Activated CD4-positive, alpha-beta T cell treated with anti-CD3 and anti-CD28 coated beads, Interleukin-2, amount 10 ng/mL, durations not matched to agents 24 days and 14 days (primary cell): ENCODE measurements at places on chromosomes 2 and 18.

- no peak for DNase-seq
Observed at GRCh38 chr18:42872838-42873237, 242.6 kb downstream of the RIT2 start.

GRCh38 chr2:112622528-112622849, 23.2 kb upstream of the SLC20A1 start:
- DNase-seq: no peak

DNA sequence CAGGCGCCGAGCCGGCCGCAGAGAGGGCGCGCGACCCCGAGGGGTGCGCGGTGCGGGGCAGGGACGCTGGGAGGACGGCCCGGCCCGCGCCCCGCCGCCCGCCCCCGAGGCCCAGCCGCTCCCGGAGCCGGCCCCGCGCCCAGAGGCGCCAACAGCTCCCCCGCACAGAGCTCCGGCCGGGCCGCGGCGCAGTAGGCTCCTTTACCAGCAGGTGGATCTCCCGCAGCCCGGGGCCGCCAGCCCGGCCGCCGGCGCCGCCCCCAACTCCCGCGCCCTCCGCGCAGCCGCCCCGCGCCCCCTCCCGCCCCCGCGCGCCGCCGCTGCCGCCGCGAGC, 258 bp downstream of the MGAT4A start:
- DNase-seq: peak; percentile 88

- DNase-seq: no peak
Observed at GRCh38 chr2:226411727-226412360, 387.8 kb downstream of the IRS1 start.

GRCh38 chr2:55419233-55419678, 400 bp downstream of the CCDC88A start:
- DNase-seq: no peak

- DNase-seq: peak; percentile 47
Observed at GRCh38 chr2:227877421-227878310, 6.2 kb downstream of the DAW1 start.

- no peak for DNase-seq
Observed at GRCh38 chr2:182372661-182373060, 54.2 kb downstream of the PDE1A start.

GRCh38 chr2:200307724-200308545, 1.4 kb downstream of the SPATS2L start:
- no peak for DNase-seq

DNA sequence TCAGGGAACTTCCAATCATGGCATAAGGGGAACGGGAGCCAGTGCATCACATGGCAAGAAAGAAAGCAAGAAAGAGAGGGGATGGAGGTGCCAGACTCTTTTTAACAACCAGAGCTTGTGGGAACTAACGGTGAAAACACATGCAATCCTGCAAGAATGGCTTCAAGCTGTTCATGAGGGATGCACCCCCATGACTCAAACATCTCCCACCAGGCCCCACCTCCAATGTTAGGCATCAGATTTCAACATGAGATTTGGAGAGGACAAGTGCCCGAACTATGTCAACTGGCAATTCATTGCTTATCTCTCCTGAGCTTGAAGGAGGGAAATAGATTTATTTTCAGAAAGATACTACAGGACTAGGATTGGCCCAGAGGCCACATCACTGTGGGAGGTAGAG, 270.0 kb downstream of the SLC4A3 start:
- no peak for DNase-seq

- DNase-seq: no peak
Observed at GRCh38 chr18:26545335-26546123, 2.8 kb downstream of the KCTD1 start.

DNA sequence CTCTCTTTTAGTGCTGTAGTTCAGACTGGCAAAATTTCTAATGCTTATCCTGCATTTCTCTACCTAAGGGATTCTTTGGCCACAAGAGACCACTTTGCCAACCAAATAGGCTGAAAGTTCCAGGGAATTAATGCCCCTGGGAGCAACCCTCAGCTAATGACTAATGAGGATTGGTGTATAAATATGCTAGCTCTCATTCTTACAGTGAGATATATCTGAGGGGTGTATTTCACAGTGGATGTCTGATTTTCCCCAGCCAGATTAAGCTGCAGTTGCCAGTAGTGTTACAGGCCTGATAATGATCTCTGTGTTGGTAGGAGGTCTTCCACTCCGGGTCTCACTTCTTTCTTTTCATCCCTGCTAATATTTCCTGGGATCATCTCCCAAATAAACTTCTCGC, 90.4 kb downstream of the GULP1 start:
- no peak for DNase-seq

DNA sequence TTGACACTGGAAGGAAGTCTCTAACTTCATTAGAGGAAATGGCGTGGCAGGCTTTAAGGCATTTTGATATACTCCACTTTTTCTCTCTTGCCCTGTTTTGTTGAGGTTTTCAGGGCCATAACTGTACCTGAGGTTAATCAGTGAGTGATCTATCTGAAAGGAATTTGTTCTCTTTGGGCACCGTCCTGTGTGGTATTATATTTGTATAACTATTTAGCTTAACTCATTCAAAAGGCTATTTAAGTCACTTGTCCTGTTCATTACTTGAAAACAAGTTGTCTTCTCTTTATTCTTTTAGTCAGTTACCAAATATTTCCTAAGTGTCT, 180.4 kb downstream of the NEDD4L start:
- DNase-seq: no peak

- no peak for DNase-seq
Observed at GRCh38 chr2:5763531-5763930, 71.3 kb downstream of the SOX11 start.

DNA sequence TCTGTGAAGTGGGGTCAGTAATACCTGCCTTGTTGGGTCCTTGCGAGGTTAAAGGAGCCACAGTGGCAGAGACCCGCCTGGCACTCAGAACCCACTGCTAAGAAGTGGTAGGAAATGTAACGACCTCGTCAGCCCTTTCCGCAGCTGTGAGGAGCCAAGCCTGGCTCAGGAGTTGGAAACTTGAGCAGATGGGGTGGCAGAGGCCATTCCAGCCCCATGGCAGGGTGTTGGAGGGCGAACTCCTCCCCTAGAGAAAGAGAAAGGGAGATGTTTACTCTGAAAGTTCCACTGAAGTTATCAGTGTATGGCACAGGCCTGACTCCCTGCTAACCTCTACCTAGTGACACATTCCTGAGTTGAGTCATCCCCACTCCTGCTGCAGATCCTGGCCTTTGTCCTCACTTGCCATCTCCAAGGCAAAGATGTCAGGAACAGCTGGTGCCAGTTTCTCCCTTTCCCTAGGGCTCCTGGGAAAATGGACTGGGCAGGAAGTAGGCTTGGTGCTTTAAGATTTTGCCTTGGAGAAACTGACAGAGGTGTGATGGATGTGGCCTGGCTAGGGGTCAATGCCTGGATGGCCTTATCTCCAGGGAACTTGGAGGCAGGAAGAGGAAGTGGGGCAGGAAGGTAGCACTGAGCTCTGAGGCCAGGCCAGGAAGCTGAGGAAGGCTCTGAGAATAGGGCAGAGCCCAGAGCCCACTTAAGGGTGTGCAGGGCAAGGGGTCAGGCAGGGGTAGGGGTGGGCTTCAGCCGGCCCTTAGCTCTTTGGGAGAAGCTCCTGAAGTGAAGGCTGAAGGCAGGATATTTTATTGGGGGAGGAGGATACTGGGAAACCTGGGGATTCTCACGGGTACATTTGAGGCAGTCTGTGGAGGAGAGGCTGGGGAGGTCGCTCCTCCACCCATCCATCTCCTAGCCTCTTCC, 888 bp downstream of the VAMP5 start:
- DNase-seq: peak; percentile 76

DNA sequence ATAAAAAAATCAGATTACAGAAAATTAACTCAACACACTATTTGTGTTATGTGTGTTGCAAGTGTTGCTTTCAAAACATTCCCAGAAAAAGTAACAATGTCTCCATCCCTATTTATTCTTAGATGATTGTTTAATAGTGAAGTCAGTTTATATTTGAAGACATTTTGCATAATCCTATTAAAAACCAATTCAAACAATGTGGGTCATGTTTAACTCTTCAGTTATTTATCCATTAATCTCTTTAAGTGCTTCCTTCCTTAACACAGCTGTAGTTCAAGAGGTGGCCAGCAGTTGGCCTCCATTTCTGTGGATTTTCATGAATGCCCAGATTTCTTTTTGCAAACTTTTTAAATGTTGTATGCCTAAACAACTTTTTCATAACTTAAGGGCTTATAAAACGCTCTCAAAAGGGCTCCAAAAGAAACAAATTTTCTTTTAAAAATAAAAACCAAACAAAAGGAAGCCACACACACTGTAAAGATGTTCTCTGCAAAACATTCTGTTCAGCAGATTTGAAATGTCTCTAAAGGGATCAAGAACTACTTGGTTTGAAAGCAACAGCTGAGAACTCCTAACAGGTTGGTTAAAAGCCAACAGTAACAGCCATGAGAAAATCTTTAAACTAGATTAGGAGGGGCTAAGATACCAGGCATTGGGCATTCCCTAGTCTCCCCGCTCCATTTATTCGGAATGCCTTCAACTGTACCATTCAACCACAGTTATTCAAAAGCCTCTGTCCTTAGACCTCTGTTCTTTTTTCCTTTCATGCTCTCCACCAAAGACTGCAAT, 71.5 kb downstream of the THADA start:
- DNase-seq: no peak

- no peak for DNase-seq
Observed at GRCh38 chr2:110660558-110660957, 17.3 kb downstream of the BUB1 start.

DNA sequence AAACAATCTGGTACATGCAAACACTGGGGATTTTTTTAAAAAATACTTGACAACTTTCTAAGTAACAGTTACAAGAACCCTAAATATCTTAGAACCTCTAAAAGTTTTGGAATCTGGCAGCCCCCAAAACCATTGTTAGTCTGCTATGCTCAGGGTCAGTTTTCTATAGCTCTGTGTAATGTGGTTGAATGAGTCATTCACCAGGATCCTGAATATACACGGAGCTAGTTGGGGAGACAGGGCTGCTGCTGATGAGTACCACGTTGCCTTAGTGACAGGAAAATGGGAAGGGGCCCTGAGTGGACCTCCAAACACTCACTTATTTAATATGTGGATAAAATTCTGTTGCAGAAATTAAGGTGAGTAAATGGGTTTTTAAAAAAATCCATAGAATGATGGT, 36.9 kb upstream of the TANC1 start:
- DNase-seq: no peak

DNA sequence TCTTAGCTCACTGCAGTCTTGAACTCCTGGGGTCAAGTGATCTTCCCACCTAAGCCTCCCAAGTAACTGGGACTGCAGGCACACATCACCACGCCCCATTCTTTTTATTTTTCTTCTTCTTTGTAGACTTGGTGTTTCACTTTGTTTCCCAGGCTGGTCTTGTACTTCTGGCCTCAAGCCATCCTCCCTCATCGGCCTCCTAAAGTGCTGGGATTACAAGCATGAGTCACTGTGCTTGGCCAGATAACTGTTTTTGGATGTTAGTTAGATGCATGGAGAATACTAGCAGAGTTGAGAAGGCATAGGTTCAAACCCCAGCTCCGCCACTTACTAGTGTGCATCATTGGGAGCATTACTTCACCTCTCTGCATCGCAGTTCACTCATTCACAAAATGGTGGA, 88.3 kb downstream of the TXNL1 start:
- DNase-seq: no peak

DNA sequence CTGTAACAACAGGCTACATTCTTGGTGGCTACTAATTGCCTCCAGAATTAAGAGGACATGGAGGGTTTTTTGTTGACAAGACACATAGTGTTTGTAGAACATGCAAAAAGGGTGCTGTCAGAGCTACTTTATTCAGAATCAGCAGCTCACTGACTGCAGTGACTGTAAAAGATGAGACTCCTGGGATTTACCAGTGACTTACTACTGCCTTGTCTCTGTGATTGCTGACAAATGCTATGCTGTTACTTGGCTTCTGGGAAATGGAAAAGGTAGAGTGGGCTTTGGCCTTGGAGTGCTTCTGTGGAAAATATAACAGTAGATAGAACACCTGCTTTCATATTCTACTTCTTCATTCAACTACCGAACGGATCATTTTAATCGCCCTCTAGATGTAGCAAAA, 47.8 kb downstream of the GREB1L start:
- DNase-seq: no peak

DNA sequence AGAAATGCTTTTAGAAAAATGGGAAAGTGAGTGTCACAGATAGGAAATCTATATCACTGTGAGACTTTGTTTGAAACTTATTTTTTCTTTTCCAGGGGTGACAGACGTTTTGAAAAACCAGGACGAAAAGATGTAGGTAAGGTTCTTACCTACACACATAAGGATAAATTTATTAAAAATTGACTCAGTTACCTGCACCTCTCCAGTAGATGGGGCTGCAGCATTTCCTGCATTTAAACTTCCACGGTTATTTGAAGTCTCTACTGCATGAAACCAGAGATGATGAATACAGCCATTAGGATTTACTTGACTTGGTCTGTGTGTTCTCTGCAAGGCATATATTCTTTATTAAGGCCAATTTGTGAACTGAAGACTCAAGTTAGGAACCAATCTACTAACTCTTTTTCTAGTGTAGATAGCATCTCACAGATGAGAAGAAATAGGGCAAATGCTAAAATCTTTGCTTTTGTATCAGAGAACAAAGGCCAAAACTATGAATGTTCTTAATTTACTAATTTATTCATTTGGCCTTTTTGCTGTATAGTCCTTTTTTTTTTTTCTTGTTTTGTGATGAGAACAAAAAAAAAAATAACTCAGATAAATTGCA, 15.0 kb downstream of the KCNJ13 start:
- DNase-seq: peak; percentile 82

DNA sequence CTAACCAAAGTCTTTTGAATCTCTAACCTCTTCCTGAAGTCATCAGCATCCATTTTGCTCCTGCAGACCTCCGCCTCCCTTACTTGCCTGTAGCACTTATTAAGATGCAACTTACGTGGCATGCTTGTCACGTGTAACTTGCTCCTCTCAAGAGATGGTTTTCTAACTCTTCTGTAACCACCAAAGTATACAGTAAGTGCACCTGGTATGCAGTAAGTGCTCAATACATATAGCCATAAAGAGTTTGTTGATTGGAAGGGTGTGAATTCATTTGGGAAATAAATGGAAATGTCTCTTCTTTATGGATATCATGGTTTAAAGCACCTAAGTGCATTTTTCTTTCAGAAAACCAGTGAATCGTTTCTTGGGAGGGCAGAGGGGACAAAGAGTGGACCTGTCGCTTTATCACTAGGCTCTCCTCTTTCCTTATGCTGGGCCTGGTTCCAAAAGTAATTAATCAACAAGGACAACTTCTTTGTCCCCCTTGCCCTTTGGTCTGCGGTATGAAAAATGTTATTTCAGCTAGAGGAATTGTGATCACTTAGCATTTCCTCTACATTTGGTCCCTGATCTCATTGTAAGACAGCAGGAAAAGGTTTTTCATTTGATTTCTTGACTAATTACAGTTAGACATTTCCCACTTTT, 370.0 kb upstream of the SPRED2 start:
- DNase-seq: no peak

- DNase-seq: no peak
Observed at GRCh38 chr2:102788216-102788884, 26.5 kb downstream of the TMEM182 start.

- no peak for DNase-seq
Observed at GRCh38 chr18:40939656-40940515, 1015.1 kb upstream of the PIK3C3 start.

- peak; percentile 62 for DNase-seq
Observed at GRCh38 chr2:191618046-191618780, 59.7 kb upstream of the NABP1 start.

- DNase-seq: no peak
Observed at GRCh38 chr2:221263573-221263972, 308.5 kb downstream of the EPHA4 start.
